ENCODE measurements at places on chromosomes 5 and 9.

GRCh38 chr9:127684576-127684975 is 22.2 kb upstream of the CFAP157 start:
- DNase-seq = no peak

DNA sequence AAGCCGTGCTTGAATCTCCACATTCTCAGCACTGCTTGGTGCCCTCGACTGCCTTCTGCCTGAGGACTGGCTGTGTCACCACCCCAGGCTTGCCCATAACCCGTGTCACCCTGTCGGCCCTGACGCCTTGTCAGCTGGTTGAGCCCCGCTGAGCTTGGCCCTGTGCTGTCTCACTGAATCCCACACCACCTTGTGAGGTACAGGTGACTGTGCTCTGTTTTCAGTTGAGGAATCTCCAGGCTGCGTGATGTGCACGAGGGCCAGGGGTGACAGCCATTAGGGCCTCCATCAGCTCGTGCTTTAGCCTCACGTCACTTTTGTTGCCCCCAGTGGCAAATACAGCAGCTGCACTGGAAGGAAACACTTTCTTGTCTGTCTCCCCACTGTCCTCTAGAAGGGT is 90.7 kb downstream of the CACNA1B start:
- DNase-seq = peak; percentile 73

GRCh38 chr5:43041669-43042175 is 1.6 kb upstream of the ANXA2R start:
- DNase-seq = no peak

DNA sequence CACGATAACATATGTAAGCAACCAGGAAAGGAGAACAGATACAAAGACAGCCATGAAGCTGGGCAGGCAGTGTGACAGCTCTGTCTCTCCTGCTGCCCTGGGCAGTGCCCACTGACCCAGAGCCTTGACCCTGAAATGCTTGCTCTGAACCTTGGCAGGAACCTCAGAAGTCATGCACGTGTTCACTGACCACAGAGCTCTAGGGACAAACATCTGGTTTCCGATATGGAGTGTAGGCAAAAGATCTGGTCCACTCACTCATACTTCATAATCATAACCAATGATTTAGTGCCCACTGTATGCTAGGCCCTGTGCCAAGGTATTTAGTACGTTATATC is 102.6 kb downstream of the FSTL4 start:
- DNase-seq = peak; percentile 32

DNA sequence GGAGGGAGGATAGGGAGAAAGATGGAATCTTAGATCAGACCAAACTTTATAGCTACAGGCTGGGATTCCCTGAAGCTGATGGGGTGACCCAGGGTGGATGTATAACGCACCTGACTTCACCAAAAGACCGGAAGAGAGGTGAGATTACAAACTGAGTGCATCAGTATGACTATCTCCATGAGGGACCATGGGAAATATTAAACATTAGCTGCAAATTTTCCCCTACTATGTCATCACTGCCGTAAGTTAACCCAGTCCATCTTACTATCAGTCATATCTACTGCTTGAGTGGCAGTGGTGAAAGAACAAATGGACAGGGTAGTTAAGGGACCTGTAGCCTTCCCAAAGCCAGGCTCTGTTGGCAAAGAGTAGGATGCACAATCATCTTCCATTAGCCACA is 368.3 kb downstream of the EFNA5 start:
- DNase-seq = no peak

GRCh38 chr9:113356686-113357292 is 7.4 kb downstream of the BSPRY start:
- DNase-seq = no peak

- DNase-seq = no peak
Measured at GRCh38 chr5:163838738-163839137, 333.3 kb downstream of the MAT2B start.

Measured in osteocyte (in vitro differentiated cells).